ENCODE measurements at places on chromosomes 4 and X. TPM values are rescaled to one million over a fixed set of nuclear protein-coding genes. Genes with fewer than 3 reads are reported as not detected.

IL13RA1 gene
- 49.6 TPM for total RNA-seq

JCHAIN gene
- total RNA-seq = 0.46 TPM

SUPT20HL2 gene
- total RNA-seq = not detected

SOWAHB gene
- total RNA-seq = 0.05 TPM

TMEM150C gene
- total RNA-seq = 1.3 TPM

DOCK11 gene
- total RNA-seq = 6.5 TPM

PASD1 gene
- not detected for total RNA-seq

CXCL8 gene
- total RNA-seq = 19.3 TPM

MTMR8 gene
- total RNA-seq = 0.33 TPM

SULT1E1 gene
- total RNA-seq = not detected

SPANXC gene
- total RNA-seq = 0.44 TPM

TMEM271 gene
- total RNA-seq = not detected

FGFR3 gene
- 2.2 TPM for total RNA-seq

AKAP4 gene
- not detected for total RNA-seq

TMA16 gene
- 22.6 TPM for total RNA-seq

FOXR2 gene
- total RNA-seq = not detected

PPP1R3F gene
- total RNA-seq = 3.0 TPM

QRFPR gene
- not detected for total RNA-seq

DYNLT3 gene
- total RNA-seq = 20.4 TPM

ATP8A1 gene
- total RNA-seq = 0.03 TPM

TCEAL2 gene
- not detected for total RNA-seq

NLRP2B gene
- total RNA-seq = not detected
